ENCODE measurements at places on chromosomes 1 and 21. TPM values are rescaled to one million over a fixed set of nuclear protein-coding genes. Genes with fewer than 3 reads are reported as not detected.

ITPKB gene
- 0.61 TPM for polyA plus RNA-seq

OR2L2 gene
- 0.03 TPM for polyA plus RNA-seq

NTPCR gene
- 29.1 TPM for polyA plus RNA-seq

MCOLN2 gene
- not detected for polyA plus RNA-seq

FCRL1 gene
- polyA plus RNA-seq: 0.02 TPM

PCAT6 gene
- 0.23 TPM for polyA plus RNA-seq

MEX3A gene
- 0.52 TPM for polyA plus RNA-seq

DNA sequence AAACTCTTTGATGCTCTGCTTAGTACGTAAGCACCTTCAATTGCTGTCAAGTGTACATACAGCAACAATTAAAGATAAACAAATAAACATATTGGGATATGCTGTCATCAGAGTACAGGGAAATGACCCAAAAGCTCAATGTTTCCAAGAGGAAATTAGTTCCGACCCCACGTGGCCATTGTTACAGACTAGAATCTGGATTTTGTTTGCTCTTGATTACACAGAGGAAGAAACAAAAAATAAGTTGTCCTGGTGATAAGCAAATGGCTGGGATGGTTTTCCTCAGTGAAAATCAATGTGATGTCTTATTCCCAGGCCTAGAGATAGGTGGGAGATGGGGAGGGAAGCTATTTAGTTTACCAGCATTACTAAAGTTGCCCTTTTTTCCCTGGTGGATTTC, 113.0 kb upstream of the UBE2U start:
- no peak for DNase-seq

GRCh38 chr1:205472737-205473441, 17.0 kb upstream of the BLACAT1 start:
- no peak for DNase-seq

DNA sequence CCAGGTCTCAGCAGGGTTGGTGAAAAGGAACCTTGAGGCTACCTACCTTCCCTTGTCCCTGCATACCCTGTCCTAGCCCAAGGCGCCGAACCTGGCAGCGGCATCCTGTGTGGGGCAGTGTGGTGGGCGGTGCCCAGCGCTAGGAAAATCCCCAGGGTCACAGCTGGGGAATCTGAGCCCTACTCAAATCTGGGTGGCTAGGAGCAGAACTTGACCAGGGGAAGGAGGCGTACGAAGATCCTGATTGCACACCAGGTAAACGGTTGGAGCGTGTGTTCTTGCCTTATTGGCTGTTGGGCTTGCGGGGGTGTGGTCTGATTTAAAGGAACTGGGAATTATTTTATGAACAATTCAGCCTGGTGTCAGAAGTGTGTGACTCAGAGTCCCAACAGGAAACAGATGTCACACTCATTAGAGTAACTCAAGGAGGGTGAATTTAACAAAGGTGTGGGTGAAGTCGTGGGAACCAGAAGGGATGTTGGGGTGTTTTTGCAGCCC, 118.6 kb downstream of the LRIG2 start:
- no peak for DNase-seq

- DNase-seq: no peak
Measured at GRCh38 chr1:202007304-202007703, 3.1 kb upstream of the ELF3 start.

GRCh38 chr1:204721373-204722055, 36.0 kb upstream of the LRRN2 start:
- DNase-seq: no peak

DNA sequence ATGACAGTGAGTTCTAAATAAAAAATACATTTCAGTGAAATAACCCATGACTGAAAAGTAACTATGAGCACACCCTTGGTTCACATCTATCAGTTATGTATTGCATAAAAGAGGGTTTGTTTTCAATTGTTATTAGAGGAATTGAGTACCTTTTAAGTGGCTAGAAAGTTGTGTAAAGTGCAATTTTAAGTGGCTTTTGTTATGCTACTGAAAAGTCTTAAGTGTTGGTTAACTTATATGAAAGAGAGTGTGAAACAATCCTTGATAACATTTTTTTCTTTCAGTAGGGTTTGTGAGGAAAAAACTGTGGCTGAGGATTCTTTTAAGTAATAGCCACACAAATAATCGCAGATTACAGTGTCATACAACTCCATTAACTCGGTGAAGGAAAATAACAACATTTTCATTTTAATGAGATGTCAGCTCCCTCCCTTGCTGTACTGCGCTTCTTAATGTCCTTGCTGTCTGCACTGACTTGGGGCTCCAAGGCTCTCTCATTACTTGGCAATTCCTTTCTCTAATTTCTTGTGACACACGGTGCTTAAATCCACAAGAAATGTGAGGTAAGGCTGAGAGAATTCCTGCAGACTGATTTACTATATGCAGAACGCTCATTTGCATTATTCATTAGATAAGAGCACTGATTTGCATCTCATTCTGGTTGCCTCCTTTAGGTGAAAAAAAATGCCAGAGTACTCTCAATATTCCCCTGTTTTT, 40.6 kb downstream of the NTNG1 start:
- no peak for DNase-seq

DNA sequence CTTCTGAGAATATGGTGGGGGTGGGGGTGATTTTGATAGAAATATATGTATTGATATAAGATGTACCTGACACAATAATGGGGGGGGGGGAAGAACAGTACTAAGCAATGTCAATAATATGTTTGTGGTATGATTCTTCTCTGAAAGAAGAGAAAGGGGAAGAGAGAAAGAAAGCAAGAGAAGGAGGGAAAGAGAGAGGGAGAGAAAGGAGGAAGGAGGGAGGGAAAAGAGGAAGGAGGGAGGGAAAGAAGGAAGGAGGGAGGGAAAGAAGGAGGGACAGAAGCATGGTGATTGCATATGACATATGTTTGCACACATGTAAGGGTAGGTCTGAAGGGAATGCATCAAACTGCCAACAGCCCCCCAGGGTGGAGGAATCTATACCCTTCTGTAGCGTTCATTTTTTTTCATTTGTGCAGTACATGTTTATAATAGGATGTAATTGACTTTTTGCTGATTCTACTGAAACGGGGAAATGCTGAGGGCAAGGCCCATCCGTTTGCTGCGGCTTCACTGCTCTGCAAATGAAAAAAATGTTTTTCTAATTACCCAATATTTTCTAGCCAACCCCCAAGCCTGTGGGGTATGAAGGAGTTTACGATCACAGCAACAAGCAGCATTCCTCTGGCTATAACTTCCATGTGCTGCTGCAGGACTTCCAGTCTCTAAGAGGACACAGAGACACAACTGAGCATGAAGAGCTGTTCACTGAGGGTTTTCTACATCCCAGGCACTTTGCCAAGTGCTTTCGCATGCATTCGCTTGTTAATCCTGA, 119.3 kb upstream of the ZC3H12A start:
- no peak for DNase-seq

GRCh38 chr1:46410156-46411009, 16.3 kb downstream of the FAAH start:
- DNase-seq: no peak

DNA sequence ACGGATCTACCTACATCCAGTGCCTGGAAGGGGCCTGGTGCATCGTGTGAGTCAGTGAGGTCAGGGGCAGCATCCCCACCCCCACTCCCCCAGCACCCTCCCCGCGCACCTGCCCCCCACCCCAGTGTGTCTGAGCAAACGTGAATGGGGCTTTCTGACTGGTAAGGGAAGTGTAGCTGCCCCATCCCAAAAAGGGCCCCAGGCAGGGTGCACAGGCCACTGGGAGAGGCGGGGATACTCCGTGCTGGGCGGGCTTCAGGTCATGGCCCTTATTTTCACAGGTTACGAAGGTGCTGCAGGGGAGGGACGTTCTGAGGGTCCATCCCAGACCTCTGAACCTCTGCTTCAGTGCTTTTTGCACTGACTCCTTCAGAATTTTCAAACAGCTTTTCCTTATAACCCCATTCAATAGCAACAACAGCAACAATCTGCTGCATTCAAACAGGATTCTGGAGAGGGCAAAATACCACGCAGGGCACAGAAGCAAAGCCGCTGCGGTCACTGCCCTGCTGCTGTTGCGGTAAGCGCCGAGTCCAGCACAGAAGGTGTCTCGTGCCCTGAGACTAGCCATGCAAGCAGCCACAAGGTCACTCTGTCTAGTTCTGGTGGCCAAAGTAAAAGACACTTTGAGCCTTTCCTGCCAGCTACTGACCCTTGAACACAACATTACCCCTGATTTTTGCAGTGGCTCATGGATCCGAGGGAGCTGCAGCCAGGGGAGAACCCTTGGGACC, 10.3 kb downstream of the TTC34 start:
- DNase-seq: no peak

GRCh38 chr1:114209971-114210370, 56.3 kb upstream of the SYT6 start:
- DNase-seq: no peak

DNA sequence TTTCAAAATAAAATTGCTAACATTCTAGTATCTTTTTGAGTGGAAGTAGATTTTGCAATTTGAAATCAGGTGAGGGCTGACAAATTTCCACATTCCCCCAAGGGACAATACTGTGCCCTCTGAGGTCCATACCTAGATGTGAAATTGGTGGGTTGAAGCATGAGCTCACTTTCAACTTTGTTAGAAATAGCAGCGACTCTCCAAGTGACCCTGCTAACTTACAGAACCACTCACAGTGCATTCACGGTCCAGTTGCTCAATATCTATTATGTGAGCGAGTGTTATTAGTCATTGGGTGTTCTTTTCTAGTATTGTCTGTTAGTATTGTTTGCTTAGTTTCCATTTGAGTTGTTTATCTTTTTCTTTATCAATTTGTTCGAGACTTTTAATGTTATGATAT, 53.6 kb upstream of the ASB17 start:
- DNase-seq: no peak

GRCh38 chr1:85404408-85404807, 60.6 kb downstream of the DDAH1 start:
- DNase-seq: no peak

DNA sequence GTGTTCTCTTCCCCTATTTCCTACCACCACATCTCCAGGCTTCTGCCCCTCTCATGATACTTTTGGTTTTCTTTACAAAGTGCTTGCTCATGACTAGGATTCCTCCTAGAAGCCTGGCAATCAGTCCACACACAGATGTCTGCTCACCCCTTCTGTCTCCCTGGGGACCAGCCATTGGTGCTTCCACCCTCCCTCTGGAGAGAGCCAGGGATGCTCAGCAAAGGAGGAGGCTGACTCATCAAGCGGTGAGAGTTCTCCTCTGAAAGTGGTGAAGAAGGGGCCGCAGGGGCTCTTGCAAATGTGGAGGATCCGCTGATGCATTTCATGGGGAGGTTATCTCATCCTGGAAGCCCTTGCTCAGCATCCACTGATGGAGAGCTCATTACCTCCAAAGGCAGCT, 14.5 kb downstream of the NT5C1A start:
- no peak for DNase-seq

DNA sequence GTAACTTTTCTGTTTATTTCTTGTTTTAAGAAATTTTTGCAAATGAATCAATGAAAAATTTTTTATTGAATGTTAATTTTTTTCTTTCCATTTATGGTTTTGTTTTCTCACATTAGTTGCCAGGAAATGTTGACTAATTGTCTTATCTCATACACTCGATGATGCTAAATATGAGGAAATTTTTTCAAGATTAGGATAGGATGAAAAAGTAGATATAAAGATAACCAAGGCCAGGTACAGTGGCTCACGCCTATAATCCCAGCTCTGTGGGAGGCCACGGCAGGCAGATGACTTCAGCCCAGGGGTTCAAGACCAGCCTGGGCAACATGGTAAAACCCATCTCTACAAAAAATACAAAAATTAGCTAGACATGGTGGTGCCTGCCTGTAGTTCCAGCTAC, 12.6 kb downstream of the LAX1 start:
- DNase-seq: no peak

GRCh38 chr1:2556678-2557481, 709 bp downstream of the TNFRSF14 start:
- DNase-seq: no peak

- no peak for DNase-seq
Measured at GRCh38 chr1:92399076-92399475, 87.6 kb downstream of the GFI1 start.

DNA sequence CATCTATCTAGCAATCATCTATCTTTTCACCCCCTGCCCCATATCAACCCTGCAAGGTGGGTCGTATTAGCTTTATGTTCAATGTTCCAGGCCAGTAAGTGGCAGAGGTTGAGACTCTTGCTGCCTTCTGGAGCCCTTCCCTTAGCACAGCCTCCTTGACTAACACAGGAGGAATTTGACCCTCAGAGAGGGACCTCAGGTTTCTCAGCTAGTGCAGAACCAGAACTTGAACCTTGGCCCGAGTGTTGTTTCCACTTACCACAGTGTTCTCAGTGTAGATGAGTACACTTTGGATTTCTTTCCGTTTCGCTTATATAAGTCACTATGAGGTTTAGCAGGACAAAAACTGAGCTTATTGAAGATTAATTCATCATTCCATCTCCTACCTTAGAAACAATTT, 11.1 kb upstream of the ATF3 start:
- no peak for DNase-seq

DNA sequence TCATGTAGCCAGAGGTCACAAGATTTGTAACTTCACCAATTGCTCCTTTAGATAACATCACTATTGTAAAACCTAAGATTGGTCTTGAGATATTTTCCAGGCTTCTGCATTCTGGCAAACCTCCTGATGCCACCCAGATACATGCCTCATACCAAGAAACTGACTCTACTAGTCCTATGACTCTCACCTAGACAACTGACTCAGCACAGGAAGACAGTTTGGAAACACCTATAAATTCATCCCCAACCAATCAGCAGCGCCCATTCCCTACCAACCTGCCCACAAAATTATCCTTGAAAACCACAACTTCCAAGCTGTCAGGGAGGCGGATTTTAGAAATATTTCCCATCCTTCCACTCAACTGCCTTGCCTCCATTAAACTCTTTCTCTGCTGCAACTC, 2.6 kb downstream of the NME7 start:
- DNase-seq: no peak

- DNase-seq: no peak
Measured at GRCh38 chr1:26478159-26478558, 5.9 kb downstream of the HMGN2 start.

DNA sequence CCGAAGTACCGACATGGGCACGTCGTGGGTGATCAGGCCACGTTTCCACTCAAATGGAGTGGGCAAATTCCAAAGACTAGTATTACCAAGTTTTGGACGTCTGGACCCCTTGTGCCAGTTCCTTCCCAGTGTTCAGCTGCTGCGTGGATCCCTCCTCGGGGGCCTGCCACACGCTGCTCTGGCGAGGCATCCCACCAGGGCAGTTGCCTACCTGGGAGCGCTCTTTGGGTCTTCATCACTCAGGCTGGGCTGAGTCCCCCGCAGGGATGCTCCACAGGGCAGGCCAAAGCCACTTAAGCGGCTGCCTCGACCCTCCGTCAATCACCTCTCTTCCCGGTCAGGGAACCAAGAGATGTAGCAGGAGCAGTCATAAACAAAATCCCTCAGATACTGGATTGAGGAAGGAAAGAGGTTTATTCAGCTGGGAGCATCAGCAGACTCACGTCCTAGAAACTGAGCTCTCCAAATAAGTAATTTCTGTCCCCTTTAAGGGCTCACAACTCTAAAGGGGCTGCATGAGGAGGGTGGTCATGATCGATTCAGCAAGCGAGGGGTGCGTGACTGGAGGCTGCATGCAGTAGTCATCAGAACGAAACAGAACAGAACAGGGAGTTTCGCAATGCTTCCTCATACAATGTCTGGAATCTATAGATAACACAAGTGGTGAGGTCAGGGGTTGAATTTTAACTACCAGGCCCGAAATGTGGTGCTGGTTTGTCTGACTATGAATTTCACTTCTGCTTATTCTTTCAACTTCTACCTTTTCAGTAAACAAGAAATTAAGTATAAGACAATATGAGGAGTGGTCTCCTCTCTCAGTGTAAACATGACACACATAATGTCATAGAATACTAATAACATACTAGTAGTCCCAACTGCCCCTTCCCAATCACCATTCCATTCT, 998.6 kb upstream of the NCAM2 start:
- no peak for DNase-seq

Data from liver (tissue), 10 donors.